Activated CD4-positive, alpha-beta T cell treated with anti-CD3 and anti-CD28 coated beads, Interleukin-2, amount 10 ng/mL, durations not matched to agents 7 days and 5 days (primary cell): ENCODE measurements at places on chromosomes 1 and 21. TPM values are rescaled to one million over a fixed set of nuclear protein-coding genes. Genes with fewer than 3 reads are reported as not detected.

Gene OPTC
- not detected for total RNA-seq

Gene MIXL1
- not detected for total RNA-seq

Gene CAMSAP2
- total RNA-seq, result 0.81 TPM

DNA sequence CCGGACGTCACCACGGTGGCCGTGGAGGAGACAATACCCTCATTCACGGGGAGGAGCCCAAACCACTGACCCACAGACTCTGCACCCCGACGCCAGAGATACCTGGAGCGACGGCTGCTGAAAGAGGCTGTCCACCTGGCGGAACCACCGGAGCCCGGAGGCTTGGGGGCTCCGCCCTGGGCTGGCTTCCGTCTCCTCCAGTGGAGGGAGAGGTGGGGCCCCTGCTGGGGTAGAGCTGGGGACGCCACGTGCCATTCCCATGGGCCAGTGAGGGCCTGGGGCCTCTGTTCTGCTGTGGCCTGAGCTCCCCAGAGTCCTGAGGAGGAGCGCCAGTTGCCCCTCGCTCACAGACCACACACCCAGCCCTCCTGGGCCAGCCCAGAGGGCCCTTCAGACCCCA lies 7.0 kb downstream of the TNFRSF14 start:
- no peaks in the 10 kb centered on the region for H3K27me3 ChIP-seq
- H3K4me1 ChIP-seq, result peaks cover 10% of the 10 kb centered on the region
- H3K36me3 ChIP-seq, result peaks cover 14% of the 10 kb centered on the region
- no peak for DNase-seq

DNA sequence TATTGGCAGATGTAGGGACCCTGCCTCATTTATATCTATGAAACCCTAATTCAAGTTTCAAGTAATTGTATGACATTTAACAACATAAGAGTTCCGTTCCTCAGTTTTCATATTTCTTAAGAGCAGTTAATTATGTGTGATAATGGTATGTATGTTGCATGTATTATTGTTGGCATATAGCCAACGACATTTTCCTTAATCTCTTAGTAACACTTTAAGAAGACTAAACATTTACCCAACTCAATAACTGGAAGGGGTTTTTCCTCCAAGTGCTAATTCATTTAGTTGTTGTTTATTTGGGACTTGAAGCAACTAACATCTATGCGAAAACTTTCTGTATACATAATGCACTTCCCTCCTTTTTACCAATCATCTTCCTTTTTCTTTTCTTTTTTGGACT lies 1.5 kb upstream of the RALGPS2 start:
- no peak overlapping the region for H3K27ac ChIP-seq
- no peaks in the 10 kb centered on the region for H3K36me3 ChIP-seq
- no peak for DNase-seq
- peaks cover 8% of the 10 kb centered on the region for H3K27me3 ChIP-seq
- H3K4me3 ChIP-seq, result no peak overlapping the region
